ENCODE measurements at places on chromosomes 16 and 17.

DNA sequence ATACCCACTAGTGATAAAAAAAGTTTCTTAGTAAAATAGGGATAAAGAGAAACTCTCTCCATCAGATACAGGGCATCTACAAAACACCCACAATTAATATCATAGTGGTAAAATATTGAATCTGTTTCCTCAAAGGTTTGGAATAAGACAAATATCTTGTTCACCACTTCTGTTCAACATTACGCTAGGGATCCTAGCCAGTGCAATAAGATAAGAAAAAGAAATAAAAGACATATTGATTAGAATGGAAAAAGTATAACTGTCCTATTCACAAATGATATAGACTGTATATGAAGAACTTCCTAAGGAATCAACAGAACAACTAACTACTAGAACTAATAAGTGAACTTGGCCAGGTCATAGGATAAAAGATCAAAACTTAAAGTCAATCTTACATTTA, 12.9 kb downstream of the LPCAT2 start:
- DNase-seq, result no peak

DNA sequence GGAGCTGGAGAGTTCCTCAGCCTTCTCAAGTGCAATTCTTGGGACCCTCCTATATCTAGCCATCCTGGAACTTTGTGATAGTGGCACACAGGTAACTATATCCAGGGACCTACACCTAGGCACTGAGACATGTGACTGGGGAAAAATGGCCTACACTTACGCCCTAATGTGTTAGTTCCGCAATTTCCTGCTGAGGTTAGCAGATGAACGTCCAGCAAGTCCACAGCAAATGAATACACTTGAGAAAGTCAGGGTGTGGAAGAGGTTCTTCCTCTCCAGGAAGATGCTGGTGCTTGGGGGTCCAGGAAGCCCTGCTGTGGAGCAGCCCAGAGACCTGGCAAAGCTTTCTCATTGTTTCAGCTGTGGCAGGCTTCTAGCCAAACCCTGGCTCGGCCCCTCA, 20.8 kb downstream of the PIK3R5 start:
- DNase-seq, result no peak

DNA sequence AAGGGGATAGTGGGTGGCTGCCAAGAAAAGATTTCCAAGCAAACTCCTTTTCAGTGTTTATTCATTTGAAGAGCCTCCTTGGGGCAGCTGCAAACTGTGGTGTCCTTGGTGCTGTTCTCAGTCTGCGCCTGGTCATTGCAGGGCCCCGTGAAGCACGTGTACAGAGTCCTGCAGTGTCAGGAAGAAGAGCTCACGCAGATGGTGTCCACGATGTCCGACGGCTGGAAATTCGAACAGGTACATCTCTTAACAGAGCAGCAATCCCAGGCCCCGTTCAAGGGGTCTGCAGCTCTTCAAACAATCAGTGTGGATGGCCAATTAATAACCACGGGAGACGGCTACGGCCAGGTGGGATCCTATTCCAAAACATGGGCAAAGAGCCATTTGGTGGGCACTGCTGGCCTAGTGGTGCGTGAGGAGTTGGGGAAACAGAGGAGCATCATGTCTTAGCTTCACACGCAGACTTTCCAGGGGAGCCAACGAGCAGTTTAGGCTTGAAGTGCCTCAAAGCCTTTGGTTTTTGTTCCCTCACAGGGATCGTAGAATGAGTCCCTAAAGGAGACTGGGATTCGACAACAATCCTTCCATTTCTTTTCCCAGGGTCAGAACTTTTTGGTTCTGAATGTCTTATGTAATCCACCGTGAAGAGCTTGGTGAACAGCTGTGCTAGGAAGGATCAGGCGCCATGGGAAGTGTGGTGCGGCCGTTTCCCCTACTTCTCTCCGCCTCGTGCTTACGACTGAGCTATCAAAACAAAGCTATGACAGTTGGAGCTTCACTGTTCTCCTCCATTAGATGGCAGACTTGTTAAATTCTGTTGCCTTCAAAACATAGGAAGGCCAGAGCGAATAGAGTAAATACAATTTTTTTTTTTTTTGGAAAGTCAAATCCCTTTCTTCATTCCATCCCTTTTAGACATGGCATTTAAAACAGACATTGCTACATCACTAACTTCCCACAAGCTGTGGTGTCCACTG, 12.6 kb downstream of the KCTD2 start:
- DNase-seq, result no peak

GRCh38 chr16:56910654-56911539, 21.0 kb upstream of the HERPUD1 start:
- DNase-seq, result peak; percentile 87

DNA sequence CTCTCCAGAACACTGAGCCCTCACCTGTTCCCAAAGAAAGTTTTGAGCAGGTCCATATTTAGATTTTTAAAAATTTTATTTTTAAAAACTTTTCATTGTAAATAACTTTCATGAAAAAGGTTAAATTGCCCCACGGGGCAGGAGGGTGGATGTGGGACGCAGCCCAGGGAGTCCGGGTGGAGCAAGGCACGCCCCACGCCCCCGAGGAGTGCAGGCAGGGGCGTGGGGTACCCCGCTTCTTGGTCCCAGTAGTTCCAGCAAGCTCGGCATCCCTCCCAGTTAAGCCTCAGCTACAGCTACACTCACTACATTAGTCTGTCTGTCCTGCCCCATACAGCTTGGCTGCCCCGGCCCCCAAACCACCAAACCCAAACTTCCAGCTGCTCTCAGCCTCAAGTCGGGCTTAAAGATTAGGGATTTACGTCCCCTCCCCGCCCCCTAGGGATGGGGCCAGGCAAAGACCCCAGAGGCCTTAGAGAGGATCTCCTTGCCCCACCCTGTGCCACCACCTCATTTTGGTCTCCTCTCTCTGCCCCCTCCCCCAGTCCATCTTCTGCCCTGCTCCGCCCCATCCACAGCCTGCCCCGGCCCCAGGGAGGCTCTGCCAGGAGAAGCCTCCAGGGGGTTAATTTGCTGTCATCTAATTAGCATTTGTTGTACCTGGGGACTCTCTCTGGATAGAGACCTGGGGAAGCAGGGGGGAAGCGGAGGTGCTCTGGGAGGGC, 4.6 kb downstream of the FOXJ1 start:
- DNase-seq, result no peak

DNA sequence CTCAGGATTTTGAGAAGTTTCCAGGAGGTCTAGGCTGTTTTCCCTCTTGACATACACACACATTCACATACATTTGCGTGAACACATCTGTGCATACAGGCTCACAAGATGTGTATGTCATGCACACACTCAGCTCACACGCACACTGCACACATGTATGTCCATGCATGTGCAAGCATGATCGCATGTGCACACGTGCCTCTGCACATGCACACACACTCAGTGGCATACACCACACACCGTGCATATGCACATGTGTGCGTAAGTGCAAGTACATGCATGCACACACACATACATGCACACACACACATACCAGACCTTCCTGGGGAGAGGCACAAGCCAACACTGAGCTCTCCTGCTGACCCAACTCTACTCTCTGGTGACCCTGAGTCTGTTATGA, 171.4 kb downstream of the RBFOX3 start:
- DNase-seq, result no peak

DNA sequence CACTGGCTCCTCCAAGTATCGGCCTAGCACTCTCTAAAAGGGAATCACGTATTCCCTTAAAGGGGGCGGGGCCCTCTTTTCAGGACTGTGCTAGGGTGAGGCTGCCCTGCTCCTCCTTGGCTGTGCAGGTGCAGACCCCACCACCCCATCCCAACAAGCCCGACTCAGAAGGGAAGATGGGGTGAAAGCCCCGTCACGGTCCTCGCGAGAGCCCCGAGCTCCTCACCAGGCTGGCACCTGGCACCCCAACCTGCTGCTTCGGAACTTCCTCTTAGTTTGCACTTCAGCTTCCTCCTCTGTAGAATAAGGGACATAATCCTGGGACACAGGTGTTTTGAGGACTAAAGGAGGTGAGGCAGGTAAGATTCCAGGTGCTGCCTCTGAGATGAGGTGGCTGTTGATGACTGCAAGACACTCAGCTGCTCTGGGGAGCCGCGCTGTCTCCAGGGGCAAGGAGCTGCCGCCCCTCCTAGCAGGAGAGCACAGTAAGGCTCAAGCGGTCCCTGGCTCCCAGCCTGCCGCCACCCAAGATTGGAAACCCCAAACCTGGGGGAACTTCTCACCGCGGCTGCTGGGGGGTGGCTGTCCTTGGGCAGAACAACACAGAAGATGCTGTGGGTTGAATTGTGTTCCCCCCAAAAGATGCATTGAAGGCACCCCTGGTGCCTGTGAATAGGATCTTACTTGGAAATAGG, 88.8 kb downstream of the MGAT5B start:
- DNase-seq, result no peak

GRCh38 chr16:50910736-50911100, 168.8 kb downstream of the CYLD start:
- no peak for DNase-seq

GRCh38 chr17:34511265-34511664, 68.1 kb upstream of the TMEM132E start:
- no peak for DNase-seq

- no peak for DNase-seq
Observed at GRCh38 chr16:51376080-51376479, 225.0 kb upstream of the SALL1 start.

DNA sequence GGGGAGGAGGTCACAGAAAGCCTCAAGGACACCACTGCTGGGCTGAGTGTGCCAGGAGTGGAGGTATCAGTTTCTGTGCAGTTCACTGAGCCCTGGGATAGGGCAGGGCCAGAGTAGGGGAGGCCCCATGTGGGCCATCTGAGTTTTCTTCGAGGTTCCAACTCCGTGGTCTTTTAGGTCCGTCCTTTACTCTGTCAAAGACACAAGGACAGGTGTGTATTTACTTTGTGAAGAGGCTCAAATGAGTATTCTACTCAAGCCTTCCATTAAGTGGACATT, 59.5 kb downstream of the USP22 start:
- DNase-seq, result no peak

DNA sequence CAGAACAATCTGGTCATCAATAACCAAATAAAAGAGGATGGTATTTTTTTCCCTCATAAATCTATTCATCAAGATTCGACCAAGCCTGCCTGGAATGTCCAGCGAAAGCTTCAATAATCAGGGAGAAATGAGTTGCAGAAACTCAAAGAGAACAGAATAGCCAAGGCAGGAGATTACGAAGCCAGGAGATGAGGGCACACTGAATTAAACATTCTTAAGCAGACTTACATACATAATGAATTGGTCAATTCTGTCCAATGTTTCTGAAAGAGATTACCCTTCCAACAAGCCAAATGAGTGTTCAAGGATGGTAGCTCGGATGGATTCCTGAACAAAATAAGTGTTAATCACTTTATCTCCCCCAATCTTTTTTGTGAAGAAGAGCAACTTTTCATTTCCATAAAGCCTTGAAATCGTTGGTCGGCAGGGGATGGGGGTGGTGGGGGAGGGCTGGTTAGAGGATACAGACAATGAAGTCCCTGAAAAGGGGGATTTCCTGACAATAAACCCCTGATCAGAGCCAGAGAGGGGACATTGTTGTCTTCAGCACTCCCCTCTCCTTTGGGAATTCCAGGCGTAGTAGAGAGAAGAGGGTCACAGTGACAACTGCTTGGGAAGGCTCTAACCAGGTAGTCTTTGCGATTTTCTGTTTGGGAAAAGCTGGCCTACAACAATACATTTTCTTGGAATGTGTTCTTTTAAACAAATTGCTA, 20.7 kb downstream of the TOX3 start:
- no peak for DNase-seq

GRCh38 chr16:87149051-87149450, 168.1 kb downstream of the C16orf95 start:
- DNase-seq, result peak; percentile 34

DNA sequence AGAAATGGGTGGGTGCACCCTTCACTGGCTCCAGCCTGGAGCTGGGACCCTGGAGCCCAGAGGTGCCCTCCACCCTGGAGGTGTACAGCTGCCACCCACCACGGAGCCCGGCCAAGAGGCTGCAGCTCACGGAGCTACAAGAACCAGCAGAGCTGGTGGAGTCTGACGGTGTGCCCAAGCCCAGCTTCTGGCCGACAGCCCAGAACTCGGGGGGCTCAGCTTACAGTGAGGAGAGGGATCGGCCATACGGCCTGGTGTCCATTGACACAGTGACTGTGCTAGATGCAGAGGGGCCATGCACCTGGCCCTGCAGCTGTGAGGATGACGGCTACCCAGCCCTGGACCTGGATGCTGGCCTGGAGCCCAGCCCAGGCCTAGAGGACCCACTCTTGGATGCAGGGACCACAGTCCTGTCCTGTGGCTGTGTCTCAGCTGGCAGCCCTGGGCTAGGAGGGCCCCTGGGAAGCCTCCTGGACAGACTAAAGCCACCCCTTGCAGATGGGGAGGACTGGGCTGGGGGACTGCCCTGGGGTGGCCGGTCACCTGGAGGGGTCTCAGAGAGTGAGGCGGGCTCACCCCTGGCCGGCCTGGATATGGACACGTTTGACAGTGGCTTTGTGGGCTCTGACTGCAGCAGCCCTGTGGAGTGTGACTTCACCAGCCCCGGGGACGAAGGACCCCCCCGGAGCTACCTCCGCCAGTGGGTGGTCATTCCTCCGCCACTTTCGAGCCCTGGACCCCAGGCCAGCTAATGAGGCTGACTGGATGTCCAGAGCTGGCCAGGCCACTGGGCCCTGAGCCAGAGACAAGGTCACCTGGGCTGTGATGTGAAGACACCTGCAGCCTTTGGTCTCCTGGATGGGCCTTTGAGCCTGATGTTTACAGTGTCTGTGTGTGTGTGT, 46.8 kb downstream of the IL21R start:
- no peak for DNase-seq

DNA sequence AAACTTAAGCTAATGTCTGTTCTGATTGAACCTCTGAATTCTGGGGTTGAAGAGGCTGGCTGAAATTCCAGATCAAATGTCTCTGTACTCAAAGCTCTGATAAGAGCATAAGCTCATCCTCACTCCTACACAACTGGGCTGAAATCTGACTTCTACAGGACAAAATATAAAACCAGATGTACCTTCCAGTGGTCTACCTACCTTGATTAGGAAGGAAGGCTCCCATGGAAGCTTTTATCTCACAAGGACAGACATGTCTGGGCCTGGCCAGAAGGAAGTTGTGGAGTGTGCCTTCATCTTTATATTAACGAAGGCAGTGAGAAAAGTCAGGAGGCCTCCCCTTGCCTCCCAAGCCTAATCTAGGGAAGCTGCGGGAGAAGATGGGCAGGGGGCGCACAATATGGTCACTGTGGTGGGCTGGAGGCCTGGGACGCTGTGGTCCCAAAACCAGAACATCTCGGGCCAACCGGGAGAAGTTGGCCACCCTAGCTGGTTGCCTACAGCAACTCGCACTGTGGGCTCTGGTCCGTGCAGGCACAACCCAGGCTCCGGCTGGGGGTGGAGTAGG, 55.6 kb upstream of the LRRC37A3 start:
- peak; percentile 70 for DNase-seq

All from foreskin keratinocyte (primary cell).